Right cardiac atrium (tissue), 5 donors: ENCODE measurements at places on chromosomes 16 and 17. TPM values are rescaled to one million over a fixed set of nuclear protein-coding genes. Genes with fewer than 3 reads are reported as not detected.

DNA sequence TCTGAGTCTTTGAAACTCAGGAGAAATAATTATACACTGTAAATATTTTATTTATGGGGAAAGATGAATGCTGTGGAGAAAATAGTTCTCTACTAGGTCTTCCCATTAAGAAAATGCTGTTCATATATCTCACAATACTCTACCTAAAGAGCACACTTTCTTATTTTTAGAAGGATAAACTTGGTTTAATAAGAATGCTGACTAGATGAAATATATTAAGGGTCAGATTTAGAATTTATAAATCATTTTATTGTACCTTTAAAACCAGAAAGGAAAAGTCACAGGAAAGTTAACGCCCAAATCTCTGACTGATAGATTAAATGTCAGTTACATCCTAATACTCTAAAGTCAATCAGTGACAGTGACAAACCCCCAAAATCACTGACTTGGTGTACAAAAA is 48.7 kb downstream of the SLC6A4 start:
- DNase-seq, result no peak

The TRIM25 gene
- total RNA-seq, result 25.7 TPM

The COG4 gene
- total RNA-seq, result 40.4 TPM

DNA sequence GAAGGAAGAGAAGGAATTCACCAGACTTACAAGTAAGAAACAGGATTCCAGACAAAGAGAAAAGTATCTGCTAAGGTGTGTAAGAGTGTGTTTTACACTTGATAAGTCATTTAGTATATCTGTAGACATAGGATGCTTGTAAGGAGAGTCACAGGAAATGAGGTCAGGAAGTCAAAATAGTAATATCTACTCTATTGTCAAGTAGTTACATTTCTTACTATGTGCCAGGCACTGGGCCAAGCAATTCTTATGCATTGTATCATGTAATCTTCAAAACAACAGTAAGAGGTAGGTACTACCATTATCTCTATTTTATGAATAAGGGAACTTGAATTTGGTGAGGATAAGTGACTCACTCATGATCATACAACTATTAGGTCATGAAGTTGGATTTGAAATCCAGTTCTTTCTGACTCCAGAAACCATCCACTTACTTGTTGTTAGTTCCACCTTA is 129.1 kb downstream of the SNX11 start:
- no peak for DNase-seq

GRCh38 chr16:65181071-65181561 is 59.3 kb upstream of the CDH11 start:
- DNase-seq, result no peak

DNA sequence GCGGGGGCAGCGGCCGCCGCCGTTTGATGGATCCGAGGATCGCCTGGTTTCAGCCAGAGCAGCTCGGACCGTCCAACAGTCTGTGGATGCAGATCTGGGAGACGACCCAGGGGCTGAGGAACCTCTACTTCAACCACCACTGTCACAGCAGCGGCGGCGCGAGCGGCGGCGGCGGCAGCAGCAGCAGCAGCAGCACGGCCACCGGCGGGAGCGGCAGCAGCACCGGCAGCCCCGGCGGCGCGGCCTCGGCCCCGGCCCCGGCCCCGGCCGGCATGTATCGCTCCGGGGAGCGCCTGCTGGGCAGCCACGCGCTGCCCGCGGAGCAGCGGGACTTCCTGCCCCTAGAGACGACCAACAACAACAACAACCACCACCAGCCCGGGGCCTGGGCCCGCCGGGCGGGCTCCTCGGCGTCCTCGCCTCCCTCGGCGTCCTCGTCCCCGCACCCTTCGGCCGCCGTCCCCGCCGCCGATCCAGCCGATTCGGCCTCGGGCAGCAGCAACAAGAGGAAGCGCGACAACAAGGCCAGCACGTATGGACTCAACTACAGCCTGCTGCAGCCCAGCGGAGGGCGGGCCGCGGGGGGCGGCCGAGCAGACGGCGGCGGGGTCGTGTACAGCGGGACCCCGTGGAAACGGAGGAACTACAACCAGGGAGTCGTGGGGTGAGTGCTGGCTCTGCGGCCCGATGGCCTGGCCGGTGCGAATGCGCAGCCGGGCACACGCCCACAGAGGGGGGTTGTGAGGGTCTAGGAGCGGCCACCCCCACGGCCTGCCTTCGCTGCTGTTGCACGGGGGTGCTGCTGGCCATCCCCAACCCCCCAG is 702 bp downstream of the TENT4B start:
- peak; percentile 60 for DNase-seq

The C1QTNF1 gene
- 232 TPM for total RNA-seq

GRCh38 chr16:17519101-17519955 is 48.6 kb upstream of the XYLT1 start:
- no peak for DNase-seq

- DNase-seq, result no peak
These were observed 6.5 kb downstream of the CD79B start for GRCh38 chr17:63925615-63926014.

The PRSS33 gene
- not detected for total RNA-seq

The DCAF7 gene
- total RNA-seq, result 57.3 TPM

The ZDHHC1 gene
- total RNA-seq, result 10.4 TPM

DNA sequence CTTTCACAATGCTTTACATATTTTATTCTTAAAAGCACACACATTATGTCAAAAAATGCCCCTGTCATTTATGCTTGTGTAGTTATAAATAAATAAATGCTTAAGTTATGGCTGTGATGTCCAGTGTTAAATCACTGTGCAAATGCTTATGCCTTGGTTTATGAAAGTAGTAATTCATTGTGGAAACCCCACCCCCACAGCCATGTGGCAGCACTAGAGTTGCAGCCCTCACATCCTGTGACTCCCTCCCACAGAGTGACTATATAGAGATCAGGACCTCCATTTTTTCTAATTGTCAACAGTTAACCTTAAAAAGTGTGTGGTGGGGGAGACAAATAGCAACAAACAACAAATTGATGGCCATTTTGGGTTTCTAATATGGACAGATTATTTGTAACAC is 2.4 kb downstream of the SKAP1 start:
- no peak for DNase-seq

DNA sequence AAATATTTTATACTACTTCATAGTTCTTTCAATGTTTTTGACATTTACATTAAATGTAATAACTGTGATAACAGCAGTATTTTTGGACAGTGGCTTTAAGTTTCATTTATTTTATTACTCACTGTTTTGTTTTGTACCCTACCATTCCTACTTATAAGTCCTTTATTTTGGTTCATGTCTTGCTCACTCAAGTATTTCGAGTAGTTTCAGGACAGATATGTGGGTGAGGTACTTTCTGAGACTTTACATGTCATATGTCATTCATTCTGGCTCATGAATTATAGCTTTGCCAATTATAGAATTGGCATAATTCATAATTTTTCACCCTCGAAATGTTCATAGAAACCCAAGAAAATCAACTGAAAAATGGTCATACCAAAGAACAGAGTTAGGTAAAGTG is 44.4 kb downstream of the PIK3R5 start:
- no peak for DNase-seq

GRCh38 chr16:27729516-27730304 is 179.8 kb downstream of the KATNIP start:
- DNase-seq, result no peak

The SNRNP25 gene
- 64.2 TPM for total RNA-seq
